Pulmonary artery endothelial cell (primary cell): ENCODE measurements at places on chromosomes 6 and 20. TPM values are rescaled to one million over a fixed set of nuclear protein-coding genes. Genes with fewer than 3 reads are reported as not detected.

DDO gene
- total RNA-seq, result 0.53 and 2.7 TPM in 2 replicates

GRCh38 chr6:102766963-102767362 is 1373.5 kb downstream of the GRIK2 start:
- no peak for DNase-seq

CDK5RAP1 gene
- 28.7 and 32.8 TPM in 2 replicates for total RNA-seq

DNA sequence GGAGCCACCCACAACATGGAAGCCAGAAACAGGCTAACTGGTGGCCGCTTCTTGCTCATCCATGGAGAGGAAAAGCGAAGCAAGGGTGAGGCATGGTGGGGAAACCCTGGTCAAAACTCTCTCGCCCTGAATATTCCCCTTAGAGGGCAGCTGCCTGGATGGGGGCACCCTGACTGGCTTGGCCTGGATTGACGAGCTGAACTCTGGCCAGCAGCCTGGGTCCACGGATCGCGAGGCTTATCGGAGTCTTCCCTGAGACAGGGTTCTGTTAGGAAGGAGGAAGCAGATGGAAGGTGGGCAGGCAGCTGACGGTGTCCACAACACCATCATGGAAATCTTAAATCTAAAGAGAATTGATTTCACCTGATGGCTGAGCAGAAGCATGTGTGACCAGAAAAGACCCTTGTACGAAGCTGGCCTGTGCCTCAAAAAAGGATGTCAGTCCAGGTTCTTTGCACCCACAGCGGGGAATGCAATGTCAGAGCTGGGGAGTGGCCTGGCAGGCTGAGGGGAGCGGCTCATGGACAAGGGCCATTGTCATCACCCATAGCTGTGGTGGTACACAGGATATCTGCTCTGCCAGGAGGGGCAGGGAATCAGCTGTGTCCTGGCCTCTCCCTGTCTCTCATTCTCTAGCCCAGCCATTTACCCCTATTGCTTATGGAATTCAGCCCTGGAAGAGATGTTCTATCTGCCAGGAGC is 109.4 kb upstream of the SNX9 start:
- DNase-seq, result no peak

GRCh38 chr6:40960742-40961430 is 78.1 kb downstream of the UNC5CL start:
- no peak for DNase-seq

DNA sequence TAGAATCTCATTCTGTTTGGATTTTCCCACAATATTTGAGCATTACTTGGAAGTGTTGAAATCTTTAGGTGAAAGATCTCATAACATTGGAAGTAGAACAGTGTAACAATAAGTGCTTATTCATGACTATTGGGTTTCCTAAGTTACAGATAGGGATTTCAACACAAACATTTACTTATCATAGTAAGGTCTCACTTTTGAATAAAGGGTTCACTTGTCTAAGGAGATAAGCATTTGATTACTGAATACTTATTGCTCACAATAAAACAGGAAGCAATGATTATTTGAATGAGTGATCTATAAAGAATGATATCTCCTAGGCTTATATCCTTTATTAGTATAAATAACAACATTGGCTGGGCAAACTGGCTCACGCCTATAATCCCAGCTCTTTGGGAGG is 14.8 kb downstream of the DDX43 start:
- no peak for DNase-seq

LGSN gene
- total RNA-seq, result not detected in 2 replicates

- no peak for DNase-seq
These were observed 84.8 kb downstream of the AHI1 start for GRCh38 chr6:135412761-135413160.

NMBR gene
- total RNA-seq, result 0.11 TPM in 1 of 2 replicates, not detected in the other

SLC32A1 gene
- not detected in 2 replicates for total RNA-seq

GPLD1 gene
- total RNA-seq, result 0.04 TPM in 1 of 2 replicates, not detected in the other
